ENCODE measurements at places on chromosomes 3 and 15.
A peak's percentile ranks its signal among the peaks of the same experiment; 100 is the strongest.

GRCh38 chr3:179016979-179017670 is 54.5 kb downstream of the ZMAT3 start:
- no peak for DNase-seq

DNA sequence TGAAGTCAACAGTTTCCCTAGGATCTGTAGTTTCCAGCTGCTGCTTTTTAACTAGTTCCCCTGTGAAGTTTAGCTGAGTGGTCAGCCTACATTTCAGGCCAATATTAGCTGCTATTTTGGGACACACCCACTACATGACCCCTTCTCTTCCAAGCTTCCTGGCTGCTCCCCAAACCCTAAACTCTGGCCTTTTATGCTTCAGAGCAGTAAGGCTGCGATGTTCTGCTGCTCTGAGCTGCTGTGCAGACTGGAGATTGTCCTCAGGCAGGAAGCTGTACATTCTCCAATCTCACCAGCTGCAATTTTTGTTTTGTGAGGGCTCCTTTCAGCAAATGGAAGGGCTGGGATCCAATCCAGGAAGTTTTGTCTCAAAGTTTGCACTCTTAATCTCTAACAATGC is 48.0 kb upstream of the WDR72 start:
- DNase-seq = no peak

- no peak for DNase-seq
Observed at GRCh38 chr3:177681852-177682251, 484.6 kb upstream of the TBL1XR1 start.

GRCh38 chr3:193982258-193982659 is 153.7 kb upstream of the HES1 start:
- DNase-seq = no peak

DNA sequence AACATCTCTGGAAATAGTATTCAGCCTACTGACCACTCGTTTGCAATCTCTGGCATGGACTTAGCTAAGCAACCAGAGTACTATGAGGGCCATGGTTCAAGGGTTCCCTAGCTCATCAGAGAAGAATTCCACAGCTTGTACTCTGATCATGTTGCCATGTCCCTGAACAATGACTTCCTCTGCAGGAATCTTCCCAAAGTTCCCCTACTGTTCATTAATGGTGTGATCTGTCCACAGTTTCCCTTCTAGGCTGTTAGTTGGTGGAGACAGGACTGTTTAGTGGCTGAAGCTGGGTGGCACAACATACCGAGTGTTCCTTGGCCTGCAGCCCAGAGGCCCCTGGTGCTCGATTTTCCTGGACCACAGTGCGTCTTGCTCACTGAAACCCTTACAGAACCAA is 44.4 kb upstream of the GALNT15 start:
- no peak for DNase-seq

- no peak for DNase-seq
Observed at GRCh38 chr3:186754006-186754405, 29.4 kb upstream of the EIF4A2 start.

DNA sequence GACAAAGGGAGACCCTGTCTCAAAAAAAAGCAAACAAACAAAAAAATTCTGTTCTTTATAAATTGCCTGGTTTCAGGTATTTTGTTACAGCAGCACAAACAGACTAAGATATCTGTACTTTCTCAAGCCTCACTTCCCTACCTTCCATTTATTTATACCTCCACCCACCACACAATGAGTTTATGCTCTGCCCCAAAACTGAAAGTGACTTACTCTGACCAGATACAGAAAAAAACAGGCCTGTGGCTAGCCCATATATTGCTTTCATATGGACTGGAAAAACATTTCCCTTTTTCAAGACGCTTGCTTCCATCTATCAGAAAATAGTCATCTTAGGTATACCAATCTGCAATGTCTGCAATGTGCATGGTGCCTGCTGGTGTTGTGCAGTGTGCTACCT is 8.7 kb upstream of the GPD1L start:
- DNase-seq = no peak

- no peak for DNase-seq
Observed at GRCh38 chr3:122627301-122627700, 49.9 kb downstream of the PARP15 start.

DNA sequence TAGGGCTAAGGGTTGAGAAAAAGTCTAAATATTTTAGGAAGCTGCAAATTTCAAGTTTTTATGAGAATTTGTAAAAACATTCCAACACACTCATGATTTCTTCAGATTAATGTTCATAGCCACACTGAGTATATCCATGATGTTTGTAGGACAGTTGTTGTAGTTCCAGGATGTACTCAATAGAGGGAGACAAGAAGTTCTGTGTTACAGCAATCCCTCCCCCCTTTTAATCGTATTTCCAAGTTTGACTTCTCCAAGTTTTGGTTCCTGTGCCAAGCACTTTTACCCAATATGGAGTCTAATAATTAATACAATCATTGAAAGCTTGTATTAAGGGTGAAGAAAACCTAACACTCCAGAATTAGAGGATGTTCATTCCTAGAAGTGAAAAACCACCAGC is 143.4 kb downstream of the FEZF2 start:
- no peak for DNase-seq

DNA sequence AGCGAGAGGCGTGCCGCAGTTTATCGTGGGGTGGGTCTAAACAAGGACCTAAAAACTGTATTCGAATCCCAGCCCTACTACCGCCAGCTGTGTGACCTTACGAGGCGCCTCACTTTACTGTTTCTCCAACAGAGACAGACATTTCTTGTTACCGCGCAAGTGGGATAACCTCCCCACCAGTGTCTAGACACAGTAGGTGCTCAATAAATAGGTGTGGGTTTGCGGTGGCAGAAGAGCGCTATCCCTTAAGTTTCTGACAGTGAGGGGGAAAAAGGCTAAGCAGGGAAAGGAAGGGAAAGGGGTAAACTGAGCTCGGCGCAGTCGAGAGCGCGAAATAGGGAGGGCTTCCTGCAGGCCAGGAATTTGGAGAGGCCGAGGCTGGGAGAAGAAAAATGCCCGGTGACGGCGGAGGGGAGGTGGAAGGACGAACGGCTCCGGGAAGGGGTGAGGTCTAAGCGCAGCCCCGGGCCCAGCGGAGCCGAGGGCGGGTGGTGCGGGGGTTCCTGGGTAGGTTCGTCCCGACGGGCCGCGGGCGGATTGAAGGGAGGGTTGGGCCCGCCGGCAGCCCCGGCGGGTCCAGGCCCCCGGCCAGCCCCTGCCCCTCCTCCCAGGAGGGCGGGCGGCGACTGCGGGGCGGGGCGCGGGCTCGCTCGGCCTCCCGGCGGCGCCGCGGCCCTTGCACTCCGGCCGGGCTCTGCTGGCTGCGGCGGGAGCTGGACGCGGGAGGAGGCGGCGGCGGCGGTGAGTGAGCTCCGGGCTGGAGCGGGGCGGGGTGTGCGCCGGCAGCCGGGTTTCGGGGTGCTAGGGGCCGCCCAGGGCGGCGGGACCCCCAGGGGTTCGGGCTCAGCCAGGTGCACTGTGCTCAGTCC is at the start of gene CGNL1:
CGNL1 (plus strand) TSS at position 679 of the 869 bp plus-strand sequence. CDS start 61,495 bp downstream, outside the sequence.
- DNase-seq = no peak

DNA sequence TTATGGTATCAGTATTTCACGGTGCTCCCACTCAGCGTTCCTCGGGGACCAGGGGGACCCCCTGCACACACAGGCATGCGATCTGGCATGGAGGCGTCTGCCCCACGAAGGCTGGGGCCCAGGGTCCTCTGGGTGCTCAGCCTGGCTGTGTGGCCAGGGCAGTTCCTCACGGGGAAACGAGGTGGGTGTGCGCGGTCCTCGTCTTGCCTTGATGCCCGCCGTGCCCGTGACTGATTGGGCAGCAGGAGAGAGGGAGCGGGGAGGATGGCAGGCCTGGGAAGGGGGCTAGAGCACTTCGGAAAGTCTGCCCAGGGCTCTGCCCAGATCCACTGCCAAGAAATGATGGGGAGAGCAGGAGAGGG is 10.9 kb downstream of the LINGO1 start:
- DNase-seq = no peak

GRCh38 chr3:19931180-19931692 is 2.8 kb downstream of the EFHB start:
- DNase-seq = peak; percentile 8

DNA sequence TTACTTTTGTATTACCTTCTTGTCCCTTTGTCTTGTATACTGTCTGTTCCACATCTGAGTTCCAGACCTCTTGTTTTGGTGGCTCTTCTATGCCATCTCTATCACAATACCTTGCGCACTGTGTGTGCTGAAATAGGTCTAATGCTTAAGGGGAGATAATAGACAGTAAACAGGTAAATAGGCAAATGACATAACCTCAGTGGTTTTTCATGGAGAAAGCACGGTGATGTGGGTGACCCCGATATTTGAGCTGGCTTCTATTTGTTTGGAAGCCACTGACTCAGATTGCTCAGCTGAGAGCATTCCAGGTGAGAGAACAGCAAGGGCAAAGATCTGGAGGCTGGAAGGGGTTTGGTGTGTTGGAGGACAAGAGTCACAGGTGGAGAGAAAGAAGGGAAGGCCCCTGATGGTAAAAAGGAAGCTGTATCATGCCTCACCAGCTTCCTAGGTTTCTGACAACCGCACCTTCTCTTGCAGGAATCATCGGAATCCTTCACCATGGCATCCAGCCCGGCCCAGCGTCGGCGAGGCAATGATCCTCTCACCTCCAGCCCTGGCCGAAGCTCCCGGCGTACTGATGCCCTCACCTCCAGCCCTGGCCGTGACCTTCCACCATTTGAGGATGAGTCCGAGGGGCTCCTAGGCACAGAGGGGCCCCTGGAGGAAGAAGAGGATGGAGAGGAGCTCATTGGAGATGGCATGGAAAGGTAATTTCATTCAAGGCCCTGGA is 795 bp downstream of the MCM2 start:
- DNase-seq = peak; percentile 44

DNA sequence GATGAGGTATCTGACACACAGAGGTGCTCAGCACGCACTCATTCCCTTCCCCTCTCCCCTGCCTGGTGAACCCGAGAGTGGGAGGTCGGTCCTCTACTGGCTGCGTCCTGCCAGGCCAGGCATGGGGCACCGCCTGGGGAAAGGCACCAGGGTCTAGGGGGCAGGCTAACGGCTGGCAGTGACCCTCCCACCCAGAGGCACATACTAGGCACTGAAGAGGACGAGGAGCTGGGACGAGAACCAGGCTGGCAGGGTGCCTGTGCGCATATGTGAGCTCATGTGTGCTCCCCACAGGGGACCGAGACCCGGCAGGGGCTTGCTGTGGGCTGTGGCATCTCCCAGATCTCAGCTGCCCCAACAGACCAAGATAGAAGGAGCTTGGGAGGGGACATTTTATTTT is 86.7 kb downstream of the IQSEC1 start:
- DNase-seq = no peak

DNA sequence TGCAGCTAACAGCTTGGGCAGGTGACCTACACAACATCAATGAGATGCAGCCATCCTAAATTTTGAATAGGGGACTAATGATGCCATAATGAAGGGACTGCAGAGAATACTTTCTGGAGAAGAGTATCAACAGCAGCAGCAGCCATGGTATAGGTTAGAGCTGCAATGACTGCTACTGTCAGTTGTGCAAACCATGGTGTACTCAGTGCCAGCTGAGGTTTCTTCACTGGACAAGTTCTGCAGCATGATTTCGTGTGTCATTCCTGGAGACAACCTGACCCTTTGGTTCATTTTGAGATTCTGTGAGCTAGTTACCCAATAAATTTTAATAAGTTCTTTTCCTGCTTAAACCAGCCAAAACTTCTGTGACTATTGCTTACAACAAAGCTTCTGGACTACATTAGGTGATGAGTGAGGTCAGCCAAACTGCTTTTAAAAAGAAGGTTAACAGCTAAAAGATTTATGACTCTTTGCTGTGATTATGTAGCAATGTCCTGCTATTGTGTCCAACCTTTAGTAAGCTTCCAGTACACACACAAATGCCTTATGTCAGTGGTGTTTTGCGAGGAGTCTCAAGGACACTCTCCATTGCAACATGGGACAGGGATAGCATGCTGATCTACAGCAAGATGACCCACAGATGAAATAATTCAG is 4.8 kb upstream of the DAZL start:
- DNase-seq = no peak

GRCh38 chr3:101809178-101810021 is 30.4 kb downstream of the NXPE3 start:
- DNase-seq = peak; percentile 44

DNA sequence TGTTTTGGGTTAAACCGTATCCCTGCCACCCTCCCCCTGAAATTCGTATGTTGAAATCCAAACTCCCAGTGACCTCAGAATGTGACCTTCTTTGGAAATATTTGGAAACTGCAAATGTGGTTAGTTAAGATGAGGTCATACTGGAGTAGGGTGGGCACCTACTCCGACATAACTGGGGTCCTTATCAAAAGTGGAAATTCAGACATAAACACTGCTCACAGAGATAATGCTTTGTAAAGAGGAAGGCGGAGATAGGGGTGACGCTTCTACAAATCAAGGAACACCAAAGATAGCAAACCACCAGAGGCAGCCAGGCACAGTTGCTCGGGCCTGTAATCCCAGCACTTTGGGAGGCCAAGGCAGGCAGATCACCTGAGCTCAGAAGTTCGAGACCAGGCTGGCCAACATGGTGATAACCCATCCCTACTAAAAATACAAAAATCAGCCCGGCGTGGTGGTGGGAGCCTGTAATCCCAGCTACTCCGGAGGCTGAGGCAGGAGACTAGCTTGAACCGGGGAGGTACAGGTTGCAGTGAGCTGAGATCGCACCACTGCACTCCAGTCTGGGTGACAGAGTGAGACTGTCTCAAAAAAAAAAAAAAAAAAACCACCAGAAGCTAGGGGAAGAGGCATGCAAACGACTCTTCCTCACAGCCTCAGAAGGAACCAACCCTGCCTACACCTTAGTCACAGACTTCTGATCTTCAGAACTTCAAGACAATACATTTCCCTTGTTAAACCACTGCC is 51.1 kb upstream of the CHD2 start:
- DNase-seq = peak; percentile 80

DNA sequence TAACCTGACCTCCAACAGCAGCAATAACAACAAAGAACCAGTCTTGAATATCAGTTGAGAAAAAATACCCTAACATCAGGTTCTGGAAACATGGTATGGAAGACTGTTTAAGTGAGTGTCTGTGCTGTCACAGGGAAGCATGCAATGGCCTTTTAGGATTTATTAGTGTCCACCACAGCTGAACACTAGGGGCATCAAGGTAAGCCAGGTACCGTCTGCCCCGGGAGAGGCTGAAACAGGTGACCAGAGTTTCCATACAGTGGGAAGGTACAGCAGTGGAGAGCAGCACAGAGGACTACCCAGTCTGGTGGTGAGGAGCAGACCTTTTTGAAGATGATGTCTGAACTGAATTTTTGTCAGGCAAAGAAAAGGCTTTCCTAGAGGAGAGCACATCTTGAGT is 18.4 kb downstream of the ZDHHC23 start:
- no peak for DNase-seq

DNA sequence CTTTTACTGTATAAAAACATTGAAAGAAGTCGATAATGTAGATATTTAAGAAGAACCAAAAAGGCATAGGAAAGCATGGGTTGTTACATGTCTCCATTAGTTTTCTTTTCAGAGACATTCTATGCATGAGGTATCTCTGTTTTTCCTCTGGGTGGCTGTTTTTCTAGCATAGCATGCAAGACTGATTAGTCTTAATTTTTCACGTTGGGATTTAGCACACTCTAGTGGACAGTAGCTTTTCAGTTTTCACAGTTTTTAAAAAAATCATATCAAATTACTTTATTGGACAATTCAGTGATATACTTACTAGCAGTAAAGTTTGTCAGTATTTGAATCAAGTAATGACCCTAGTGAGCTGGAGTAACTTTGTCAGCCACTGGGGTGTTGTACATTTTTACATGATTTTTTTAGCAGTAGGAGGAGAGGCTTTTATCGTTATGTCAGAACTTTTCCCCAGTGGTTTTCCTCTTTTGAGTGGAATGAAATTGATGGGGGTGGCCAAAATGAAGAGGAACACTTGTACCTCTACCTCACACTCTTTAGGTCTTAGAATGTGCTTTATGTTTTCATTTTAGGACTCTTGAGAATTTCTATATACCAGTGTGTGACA is 57.2 kb downstream of the SEC22A start:
- peak; percentile 60 for DNase-seq

- DNase-seq = no peak
Observed at GRCh38 chr3:184132945-184133344, 2.2 kb upstream of the EIF2B5 start.

Measured in erythroblast (primary cell).